ENCODE measurements at places on chromosomes 12 and 14.

- no peak for DNase-seq
Measured at GRCh38 chr12:87349681-87350080, 679.5 kb downstream of the C12orf50 start.

GRCh38 chr12:19642345-19642744 is 203.1 kb downstream of the AEBP2 start:
- no peak for DNase-seq

DNA sequence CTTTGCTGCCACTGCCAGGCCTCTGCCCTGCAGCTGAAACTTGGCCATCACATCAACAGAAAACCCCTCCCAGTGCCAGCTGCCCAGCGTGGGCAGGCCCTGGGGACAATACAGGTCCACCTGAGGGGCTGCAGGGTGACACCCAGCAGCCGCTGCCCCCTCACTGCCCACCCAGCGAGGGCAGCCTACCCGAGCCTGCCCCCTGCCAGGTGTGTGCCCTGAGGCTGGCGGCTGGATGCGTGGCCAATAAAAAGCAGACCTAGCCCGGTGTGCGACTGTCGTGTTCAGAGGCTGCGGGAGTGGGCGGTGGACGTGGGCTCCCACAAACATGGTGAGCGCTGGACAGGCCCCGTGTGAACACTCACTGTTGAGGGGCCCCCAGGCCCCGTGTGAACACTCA is 4.7 kb upstream of the ADSS1 start:
- no peak for DNase-seq

DNA sequence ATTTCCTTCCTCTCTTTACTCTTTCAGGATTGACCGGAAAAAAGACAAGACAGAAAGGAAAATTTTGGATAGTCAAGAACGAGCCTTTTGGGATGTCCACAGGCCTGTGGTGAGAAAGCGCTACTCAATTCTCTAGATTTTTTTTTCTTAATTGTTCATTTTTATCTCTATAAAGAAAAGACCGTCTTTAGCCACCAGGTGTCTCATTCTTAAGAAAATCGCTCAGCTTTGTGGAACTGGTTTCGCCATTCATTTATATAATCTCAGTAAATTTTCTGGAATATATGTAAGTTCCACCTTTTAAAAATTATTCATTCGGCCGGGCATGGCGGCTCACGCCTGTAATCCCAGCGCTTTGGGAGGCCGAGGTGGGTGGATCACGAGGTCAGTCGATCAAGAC is 421.1 kb downstream of the DPF3 start:
- peak; percentile 4 for DNase-seq

DNA sequence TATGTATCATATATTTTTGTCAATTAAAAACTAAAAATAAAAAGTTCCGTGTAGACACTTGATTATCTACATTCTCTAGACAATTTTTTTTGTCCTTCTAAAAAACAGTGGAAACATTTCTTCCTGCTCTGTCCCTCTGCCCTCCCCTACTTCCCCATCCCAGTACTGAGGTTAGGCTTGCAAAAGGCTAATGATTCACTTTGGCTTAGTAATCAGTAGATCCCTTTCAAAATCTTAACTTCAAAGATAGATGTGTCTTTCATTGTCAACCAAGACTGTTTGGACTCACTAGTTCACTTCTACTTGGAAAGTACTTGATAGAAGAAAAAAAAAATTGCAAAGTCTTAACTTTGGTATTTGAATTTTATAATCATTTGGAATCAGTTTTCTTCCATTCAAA is 3.8 kb downstream of the SETD3 start:
- DNase-seq, result no peak

GRCh38 chr12:759628-760027 is 7.2 kb downstream of the WNK1 start:
- no peak for DNase-seq

DNA sequence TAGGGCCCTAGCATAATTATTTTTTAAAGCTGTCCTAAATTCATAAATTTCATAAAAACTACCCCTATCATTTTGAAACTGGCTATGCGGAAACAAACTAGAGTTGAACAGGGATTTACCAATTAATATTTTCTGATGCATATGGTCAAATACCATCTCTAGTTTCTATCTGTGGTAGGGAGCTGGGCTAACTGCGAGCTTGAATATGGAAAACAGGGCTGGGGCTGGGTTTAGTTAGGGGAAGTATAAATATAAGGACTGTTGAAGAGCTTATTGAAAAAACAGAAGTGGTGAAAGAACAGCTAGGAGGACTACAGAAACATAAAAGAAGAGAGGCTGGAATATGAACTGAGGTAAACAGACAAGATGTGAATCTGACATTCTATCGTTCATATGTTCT is 91.8 kb downstream of the SLC38A1 start:
- DNase-seq, result no peak

- DNase-seq, result peak; percentile 34
Measured at GRCh38 chr14:61662437-61663311, 32.6 kb upstream of the HIF1A start.

GRCh38 chr12:55929306-55929791 is 1.6 kb upstream of the DGKA start:
- DNase-seq, result no peak

DNA sequence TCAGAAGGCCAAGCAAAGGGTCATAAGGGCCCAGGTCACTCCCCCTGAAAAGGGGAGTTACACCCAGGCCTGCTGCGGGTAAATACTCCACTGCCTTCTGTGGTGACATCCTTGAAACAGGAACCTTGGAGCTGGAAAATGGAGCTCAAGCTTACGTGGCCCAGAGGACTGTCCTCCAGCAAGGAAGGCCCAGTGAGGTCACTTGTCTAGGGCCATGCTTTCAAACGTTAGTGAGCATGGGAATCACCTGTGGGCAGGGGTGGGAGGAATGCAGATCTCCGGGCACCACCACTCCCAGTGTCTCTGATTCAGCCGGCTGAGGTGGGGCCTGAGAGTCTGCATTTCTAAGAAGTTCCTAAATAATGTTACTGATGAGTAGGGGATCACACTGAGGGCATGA is 140.5 kb upstream of the CCND2 start:
- no peak for DNase-seq

DNA sequence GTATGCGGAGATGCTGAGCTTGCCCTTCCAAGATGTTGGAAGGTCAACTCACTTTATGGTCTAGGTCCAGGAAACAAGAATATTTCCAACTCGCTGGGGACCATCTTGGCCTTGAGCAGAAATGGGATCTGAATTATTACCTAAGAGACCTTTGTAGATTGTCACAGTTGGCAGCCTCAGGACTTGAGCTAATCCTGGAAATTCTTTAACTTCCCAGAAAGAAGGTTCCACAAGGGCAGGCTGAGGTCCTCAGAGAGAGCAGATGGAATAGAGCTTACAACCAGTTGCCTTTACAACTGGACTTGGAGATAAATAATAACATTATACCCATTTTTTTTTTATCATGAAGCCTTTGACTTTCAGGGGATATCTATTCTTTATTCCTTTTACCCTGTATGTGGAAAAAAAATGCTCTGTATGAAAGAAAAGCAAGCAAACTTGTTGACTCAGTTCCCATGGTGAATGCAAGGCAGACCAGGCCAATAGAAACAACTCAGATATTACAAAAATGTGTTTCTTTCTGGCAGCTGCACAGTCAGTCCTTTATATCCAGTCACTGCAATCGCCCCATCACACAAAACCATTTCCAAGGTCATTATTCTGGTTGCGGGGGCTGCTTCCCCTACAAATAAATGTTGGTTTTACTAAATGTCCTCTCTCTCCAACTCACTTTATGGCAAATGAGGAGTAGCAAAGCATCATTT is 401.4 kb downstream of the ZFP36L1 start:
- no peak for DNase-seq

GRCh38 chr14:73736842-73737241 is 22.7 kb upstream of the PNMA1 start:
- no peak for DNase-seq

DNA sequence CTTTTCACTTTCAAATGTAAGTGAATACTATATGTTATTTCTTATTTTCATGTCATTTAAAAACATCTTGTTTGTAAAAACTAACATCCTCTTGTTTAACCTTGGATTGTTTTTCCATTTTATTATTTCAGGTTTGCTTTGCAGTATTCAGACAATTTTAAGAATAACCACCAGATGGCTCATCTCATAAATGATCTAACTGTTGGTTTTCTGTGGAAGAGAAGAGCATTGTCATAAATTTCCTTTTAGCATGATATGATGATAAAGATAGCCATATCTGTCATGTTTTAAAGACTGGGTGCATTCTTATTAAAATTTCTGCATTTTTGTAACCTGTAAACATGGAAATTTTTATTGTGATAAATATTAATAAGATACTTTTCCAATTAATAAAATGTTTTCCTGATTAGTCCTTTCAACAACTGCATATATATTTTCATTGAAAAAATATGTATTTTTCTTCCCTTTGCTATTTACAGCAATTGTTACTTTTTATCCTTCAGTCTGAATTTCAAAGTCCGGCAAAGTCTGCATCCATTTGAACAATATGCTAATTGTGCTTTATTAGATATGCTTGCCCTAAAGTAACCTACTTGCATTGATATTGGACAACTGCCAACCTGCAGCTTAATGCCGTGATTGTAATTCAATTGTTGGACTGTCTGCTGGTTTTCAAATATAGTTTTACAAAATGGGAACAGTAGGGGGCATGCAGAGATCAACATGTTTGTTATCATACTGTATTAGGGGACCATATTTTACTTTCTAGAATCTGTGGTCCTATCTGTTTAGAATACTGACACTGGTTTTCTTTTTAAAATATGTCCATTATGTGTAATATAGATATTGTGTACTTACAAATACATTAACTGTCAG is 163.4 kb downstream of the GARIN6 start:
- DNase-seq, result peak; percentile 15

- no peak for DNase-seq
Measured at GRCh38 chr14:74568911-74569310, 43.1 kb downstream of the LTBP2 start.

DNA sequence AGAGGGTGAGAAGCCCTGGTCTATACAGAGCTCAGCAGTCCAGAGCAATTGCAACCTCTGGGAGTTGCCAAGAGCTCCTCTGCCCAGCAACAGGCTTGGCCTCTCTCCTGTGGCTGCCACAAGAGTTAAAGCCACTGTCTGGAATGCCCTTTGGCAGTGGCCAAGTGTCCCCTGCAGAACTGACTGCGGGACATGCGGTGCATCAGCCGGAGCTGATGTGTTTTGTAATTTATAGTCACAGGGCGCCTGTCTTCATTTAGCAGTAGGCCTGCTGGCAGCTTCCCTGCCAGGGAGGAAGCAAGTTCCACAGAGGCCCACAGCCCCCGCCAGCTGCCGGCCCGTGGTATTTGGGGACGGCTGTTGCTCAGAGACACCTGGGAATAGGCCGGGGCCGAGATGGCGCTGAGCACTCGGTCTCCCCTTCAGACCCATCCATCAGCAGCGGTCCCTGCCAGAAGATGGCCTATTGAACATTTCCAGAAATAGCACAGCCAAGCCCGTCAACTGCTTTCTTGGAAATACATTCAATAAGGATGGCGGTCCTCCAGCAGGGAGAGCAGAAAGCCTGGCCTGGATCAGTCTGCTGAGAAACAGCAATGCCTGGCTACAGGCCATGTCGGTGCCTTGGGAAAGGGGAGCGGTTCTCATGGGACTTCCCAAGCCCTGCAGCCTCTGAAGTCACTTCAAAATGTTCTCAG is 217.4 kb downstream of the CRADD start:
- no peak for DNase-seq

- no peak for DNase-seq
Measured at GRCh38 chr12:119301379-119301778, 33.1 kb upstream of the CCDC60 start.
